Left lung (tissue), 14 donors: ENCODE measurements at places on chromosomes 3 and 15. TPM values are rescaled to one million over a fixed set of nuclear protein-coding genes. Genes with fewer than 3 reads are reported as not detected.

Gene FBXW12
- not detected for total RNA-seq

Gene EFCC1
- total RNA-seq = 4.9 TPM

Gene BNIP2
- total RNA-seq = 66.0 TPM

Gene KCNH8
- total RNA-seq = 0.12 TPM

Gene TASOR
- total RNA-seq = 61.8 TPM

Gene SLC25A36
- total RNA-seq = 53.3 TPM

Gene CFAP100
- total RNA-seq = not detected

Gene MAPKAPK3
- 98.6 TPM for total RNA-seq

Gene MASP1
- 0.42 TPM for total RNA-seq

Gene GOLGA6A
- not detected for total RNA-seq

Gene PRICKLE2
- total RNA-seq = 34.5 TPM

Gene FGF12
- total RNA-seq = 3.6 TPM

Gene CLDN18
- 354 TPM for total RNA-seq

Gene SEMA3F
- 56.2 TPM for total RNA-seq

Gene MEX3B
- total RNA-seq = 4.9 TPM

Gene GJD2
- total RNA-seq = not detected

Gene NR1I2
- total RNA-seq = 0.12 TPM

Gene TRH
- not detected for total RNA-seq

Gene LEKR1
- total RNA-seq = 0.76 TPM

Gene ATP10A
- 46.1 TPM for total RNA-seq

Gene ANKRD63
- not detected for total RNA-seq

Gene TLNRD1
- total RNA-seq = 19.2 TPM

Gene PLA2G4E
- total RNA-seq = 1.2 TPM

Gene EIF2B5
- total RNA-seq = 32.2 TPM

Gene HCLS1
- total RNA-seq = 98.6 TPM

Gene ITPKA
- total RNA-seq = 1.7 TPM

Gene GABRR3
- total RNA-seq = not detected
